ENCODE measurements at places on chromosomes 4 and X.

DNA sequence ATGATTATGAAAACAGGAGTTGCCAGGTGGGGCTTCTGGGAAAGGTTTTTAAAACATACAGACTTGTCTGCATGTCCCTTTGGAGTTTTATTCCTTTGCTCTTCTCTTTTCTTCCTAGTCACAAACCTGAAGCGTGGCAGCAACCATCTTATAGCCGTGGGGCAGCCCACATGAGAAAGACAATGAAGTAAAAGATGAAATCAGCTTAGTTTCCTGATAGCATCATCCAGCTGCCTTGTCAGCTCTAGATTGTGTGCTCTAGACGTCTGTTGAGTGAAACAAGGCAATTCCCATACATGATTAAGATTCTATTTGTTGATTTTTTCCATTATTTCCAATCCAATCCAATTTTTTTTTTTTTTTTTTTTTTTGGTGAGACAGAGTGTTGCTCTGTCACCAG, 68.9 kb downstream of the ELOVL6 start:
- DNase-seq, result no peak

GRCh38 chr4:1279253-1279652, 10.4 kb upstream of the MAEA start:
- no peak for DNase-seq

DNA sequence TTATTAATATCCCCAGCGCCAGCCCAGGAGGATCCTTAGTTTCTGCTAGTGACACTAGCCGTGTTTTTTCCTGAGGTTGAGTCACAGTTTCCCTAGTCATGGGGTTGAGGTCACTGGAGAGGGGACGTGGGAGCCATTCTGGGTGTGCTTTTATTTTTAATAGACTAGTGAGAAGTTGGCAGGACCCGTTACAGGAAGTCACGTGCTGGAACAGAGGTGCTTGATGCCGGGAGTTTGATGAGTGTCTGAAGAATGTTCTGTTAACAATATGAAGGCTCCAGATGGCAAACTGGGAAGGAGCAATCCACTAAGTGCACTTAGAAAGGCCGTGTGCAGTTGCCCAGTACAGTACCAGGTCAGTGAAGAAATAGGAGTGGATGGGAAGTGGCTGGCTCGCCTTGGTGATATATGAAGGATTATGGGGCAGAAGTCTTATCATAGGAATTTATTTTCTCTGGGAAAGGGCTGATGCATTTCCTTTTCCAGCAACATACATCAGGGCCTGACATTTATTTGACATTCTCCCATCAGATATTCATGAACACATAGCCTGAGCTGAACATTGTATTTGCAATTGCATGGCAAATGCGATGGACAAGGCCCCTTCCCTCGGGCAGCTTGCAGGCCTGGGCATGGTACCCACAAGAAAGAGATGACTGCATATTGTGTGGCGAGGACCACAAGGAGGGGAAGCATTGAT, 291.8 kb downstream of the FBXW7 start:
- no peak for DNase-seq

DNA sequence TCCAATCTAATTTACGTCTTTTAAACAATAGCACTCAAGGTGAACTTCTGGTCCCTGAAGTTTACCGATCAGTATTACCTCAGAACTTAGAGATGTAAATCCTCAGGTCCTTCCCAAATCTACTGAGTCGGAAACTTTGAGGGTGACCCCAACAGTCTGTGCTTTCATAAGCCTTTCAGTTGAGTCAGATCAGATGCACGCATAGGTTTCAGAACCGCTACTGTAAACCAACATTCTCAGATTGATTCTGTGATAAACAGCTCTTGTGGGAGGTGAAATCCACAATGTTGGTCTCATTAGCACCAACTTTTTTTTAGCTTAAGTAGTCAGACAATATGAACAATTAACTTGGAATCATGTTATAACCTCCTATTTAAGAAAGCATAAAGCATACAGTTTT, 86.0 kb downstream of the WWC2 start:
- no peak for DNase-seq

DNA sequence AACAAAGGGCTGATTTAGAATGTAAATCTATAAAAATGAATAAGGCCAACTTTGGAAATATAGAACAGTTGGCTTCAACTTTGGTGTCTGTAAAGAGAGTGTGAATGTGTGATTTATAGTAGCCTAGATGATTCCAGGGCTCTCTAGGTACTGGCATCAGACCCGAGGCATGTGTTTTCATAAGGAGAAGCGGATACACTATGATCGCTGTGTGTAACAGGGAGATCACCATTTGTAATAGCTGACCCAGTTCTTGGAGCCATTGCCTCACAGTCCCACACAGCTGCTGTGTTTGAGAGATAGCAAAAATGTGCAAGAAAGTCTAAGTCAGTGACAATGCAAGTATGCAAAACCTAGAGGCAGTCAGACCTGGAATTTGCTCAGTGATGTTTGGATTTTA, 135.1 kb downstream of the REPS2 start:
- no peak for DNase-seq

- DNase-seq, result no peak
Observed at GRCh38 chr4:64125354-64125753, 283.9 kb downstream of the TECRL start.

DNA sequence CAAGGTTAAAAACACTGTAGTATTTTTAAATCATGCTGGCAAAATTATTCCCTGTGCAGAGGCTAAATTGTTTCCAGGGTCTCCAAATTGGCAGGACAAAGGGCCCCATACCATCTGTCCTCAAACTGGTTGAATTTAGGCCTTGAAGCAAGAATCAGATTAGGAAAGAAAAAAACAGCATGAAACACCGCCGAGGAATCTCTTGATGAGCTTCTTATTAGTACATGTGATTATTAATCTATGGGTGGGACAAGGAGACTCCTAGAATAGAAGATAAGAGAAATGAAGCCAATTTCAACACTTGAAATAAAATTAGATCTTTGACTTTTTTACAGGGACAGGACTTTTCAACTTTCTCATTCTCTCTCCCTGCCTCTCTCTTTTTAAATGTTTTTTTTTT, 7.1 kb upstream of the CLNK start:
- no peak for DNase-seq

DNA sequence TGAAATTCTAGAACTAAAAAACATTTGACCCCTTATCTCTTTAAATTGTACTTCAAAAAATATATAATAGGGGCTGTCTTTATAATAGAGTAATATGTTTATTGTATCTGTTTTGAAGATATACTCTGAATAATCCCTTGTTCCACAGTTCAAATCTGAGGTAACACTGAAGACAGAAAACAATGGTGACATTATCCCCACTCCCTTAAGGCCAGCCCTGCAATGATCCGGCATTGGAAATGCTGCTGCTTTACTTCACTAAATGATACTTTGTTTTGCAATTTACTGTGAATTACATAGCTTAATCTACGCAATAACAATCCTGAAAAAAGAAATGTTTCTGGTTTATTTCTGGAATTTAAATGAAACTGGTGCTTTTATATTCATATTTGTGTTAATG, 34.4 kb upstream of the ZFP42 start:
- no peak for DNase-seq

- no peak for DNase-seq
Observed at GRCh38 chr4:77117721-77118120, 39.3 kb upstream of the CCNG2 start.

GRCh38 chr4:140423106-140423505, 4.3 kb downstream of the CLGN start:
- no peak for DNase-seq

Measured in activated CD4-positive, CD25-positive, alpha-beta regulatory T cell treated with anti-CD3 and anti-CD28 coated beads, Interleukin-2, amount 50 U/mL, for 72 hours (primary cell).